Suppressor macrophage treated with lipopolysaccharide for 1 hour (primary cell): ENCODE measurements at places on chromosomes 12 and 14.

DNA sequence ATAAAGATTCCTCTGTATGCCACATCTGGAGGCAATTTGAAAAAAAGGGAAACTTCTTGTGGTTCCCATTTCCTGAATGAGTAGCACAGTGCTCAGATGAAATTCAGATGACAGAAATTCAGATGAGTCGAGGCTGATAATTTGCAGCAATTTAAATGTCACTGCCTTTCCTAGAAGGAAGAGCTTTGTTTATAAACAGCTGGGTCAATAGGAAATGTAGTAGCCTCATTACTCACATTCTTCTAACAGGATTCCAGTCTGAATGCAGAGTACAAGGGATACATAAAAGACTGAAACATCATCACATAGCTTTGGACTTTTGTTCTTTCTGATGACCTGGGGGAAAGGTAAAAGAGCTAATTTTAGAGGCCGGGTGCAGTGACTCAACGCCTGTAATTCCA lies 11.3 kb upstream of the DACT1 start:
- DNase-seq: peak; percentile 28

GRCh38 chr12:6765048-6765633 lies 1.0 kb upstream of the PTMS start:
- no peak for DNase-seq

DNA sequence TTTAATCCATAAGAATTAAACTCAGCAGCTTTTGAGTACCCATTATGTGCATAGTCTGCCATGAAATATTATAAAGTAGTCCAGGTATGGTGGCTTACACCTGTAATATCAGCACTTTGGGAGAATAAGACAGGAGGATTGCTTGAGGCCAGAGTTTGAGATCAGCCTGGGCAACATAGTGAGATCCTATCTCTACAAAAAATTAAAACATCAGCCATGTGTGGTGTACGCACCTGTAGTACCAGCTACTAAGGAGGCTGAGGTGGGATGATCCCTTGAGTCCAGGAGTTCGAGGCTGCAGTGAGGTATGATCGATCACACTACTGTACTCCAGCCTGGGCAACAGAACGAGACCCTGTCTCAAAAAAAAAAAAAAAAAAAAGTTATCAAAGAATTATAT lies 15.3 kb downstream of the MARK3 start:
- no peak for DNase-seq

DNA sequence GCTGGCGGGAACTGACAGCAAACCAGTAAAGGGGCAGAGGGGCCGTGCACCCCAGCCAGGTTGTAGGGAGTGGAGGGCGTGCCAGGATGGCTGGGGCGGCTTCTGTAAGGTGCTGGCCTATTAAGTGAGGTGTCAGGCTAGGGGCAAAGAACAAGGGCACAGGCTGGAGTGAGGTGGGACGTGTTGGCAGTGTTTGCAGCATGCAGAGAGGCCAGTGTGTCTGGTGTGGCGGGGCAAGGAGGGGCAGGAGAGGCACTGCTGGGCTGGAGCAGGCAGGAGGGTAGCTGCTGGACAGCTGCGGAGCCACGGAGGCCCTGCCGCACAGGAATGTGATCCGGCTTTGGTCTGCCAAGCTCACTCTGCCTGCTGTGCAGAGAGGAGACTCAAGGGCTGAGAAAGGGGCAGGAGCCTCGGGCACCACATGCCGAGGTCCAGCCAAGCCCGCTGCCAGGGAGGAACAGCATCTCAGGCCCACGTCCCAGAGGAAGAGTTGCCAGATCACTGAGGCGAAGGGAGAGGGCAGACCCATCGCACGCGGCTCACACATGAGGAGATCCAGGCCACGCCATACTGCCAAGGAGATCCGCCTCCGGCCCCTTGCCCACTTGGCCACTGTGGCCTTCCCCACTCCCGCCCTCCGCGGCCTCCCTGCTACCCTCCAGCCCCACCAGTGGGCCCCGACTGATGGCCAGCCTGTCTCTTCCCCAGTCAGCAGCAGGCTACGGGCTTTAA lies 46.8 kb downstream of the AMN start:
- DNase-seq: no peak

DNA sequence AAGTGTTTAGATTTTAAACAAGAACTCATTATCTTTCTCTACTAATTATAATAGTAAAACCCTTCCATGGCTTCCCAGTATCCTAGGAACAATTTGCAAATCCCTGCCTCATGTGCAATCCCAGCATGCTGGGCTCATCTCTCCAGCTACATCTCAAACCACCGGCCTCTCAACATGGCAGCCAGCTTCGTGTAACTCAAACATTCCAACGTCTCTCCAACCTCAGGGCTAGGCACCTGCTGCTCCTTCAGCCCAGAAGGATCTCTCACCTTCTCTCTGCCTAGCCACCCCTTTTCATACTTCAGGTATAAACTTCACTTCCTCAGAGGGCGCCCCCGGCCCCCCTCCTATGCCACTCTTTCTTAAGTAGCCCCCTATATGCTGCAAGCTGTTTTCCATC lies 7.2 kb downstream of the SART3 start:
- no peak for DNase-seq

- no peak for DNase-seq
Measured at GRCh38 chr12:109881752-109882151, 1.4 kb upstream of the GLTP start.

GRCh38 chr12:56188131-56188777 lies 1.0 kb downstream of the SMARCC2 start:
- DNase-seq: no peak

DNA sequence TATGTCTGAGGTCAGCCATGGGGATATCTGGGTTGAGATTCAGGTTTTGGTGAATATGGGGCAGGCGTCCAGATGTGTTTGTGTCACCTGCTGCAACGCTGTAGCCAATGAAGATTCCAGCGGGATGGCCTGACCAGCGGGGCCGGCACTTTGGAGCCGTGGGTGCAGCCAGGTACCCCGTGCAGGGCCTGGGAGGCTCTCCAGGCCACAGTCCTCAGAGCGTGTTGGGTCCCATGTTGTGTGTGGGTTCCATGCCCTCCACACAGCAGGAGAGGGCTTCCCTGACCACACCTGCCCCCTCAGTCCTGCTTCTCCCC lies 2.8 kb upstream of the TEX22 start:
- DNase-seq: no peak

GRCh38 chr12:68510397-68510796 lies 100.3 kb upstream of the RAP1B start:
- no peak for DNase-seq

DNA sequence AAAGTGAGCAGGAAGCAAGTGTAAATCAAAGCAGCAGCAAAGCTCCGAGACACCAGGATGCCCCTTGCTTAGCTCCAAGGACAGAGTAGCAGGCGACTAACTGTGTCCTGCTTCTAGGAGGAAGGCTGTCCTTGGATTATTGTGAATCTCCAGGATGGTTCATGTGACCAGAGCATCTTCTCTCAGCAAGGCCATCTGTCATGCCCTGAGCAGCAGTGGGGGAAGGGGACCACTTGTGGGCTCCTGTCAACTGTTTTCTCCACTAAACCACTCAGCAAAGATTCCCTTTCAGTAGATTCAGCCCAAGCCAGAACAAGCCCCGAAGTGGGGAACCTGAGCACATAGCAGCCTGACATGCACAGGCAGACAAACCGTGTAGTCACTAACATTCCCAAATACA lies 19.4 kb downstream of the MAP3K9 start:
- no peak for DNase-seq

DNA sequence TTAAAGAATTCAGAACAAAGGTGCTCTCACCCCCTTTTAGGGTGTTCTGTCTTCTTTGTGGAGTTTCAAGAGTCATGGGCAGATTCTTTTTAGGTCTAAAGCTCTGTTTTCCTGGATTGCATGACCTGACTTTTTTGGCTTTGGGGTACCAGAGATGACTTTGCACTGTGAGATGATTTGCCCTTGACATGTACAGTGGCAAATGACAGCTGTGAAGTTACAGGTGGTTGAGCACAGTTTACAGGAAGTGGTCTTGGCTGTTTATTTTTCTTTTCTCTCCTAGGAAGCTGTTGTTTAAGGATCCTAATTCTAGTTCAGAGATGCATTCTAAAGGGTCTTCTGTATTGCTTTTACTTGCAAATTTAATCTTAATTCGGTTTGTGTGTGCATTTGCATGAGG lies 83.8 kb upstream of the METAP2 start:
- DNase-seq: no peak

GRCh38 chr14:28751467-28752058 lies 15.0 kb upstream of the FOXG1 start:
- peak; percentile 27 for DNase-seq

- DNase-seq: no peak
Measured at GRCh38 chr12:110531741-110532333, 29.7 kb downstream of the RAD9B start.

- DNase-seq: no peak
Measured at GRCh38 chr12:109464642-109465351, 12.3 kb downstream of the KCTD10 start.

GRCh38 chr14:60641742-60642269 lies 7.5 kb downstream of the SIX1 start:
- DNase-seq: no peak

DNA sequence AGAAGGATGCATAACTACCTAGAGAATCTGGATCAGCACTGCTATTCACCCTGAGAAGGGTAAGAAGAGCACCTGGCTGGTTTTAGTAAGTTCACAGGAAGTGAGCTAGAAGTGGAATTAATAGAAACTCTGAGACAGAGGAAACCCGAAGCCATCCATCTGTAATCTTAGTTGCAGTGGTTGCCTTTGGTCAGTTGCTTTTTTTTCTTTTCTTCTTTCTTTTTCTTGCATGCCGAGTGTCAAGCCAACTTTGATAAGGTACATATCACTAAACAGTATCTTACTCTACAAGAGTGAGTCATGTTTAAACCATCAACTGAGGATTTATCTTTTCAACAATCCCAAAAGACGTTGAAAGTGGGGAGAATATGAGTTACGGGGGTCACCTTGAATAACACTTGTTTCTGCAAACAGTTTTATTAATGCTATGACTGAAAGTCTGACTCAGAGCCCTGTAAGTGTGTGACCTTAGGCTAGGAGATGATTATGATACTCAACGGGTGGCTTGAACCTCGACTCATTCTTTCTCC lies 26.7 kb downstream of the C12orf75 start:
- no peak for DNase-seq

- DNase-seq: no peak
Measured at GRCh38 chr12:94717108-94717507, 66.8 kb upstream of the TMCC3 start.

GRCh38 chr12:124992874-124993625 lies 395 bp upstream of the BRI3BP start:
- DNase-seq: peak; percentile 54

- DNase-seq: no peak
Measured at GRCh38 chr12:4272424-4273272, 914 bp upstream of the CCND2 start.

DNA sequence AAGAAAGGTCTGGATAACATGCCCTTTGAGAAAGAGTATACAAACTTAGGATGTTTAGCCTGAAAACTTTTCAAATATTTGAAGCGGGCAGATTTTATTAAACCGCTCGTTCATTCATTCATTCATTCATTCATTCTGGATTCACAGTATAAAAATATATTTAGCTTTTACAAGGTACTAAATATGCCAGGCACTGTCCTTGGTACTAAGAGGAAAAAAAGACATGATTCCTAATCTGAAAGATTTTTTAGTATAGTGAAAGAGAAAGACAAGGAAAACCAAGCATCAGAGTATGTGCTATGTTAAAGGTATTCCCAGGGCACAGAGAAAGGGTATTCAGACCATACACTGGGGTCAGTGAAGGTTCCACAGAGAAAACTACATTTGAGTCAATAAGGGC lies 299.7 kb downstream of the BCAT1 start:
- DNase-seq: no peak

GRCh38 chr14:103782376-103782775 lies 65.0 kb downstream of the PPP1R13B start:
- no peak for DNase-seq

- no peak for DNase-seq
Measured at GRCh38 chr12:105573574-105573973, 243.1 kb downstream of the C12orf75 start.

GRCh38 chr12:53953831-53954693 lies 641 bp upstream of the HOXC12 start:
- no peak for DNase-seq

GRCh38 chr14:102882226-102882906 lies 40.1 kb upstream of the AMN start:
- no peak for DNase-seq

- no peak for DNase-seq
Measured at GRCh38 chr12:84785951-84786350, 126.6 kb downstream of the SLC6A15 start.

DNA sequence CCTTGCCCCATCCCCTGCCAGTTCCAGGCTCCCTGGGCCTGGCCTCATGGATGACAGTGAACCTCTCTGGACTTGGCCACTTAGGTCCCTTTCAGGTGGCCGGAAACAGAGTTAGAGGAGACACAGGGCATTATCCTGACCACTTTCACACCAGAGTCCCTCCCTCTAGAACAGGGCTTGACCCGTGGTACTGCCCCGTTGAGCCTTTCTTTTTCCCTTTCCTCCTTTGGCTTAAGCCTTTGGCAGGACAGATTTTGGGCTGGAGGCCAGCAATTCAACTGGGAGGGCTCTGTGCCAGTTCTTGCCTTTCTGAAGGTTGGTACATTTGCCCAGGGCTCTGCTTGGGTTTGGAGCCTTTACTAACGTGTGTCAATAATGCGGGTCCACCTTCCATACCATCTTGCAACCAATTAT lies 22.8 kb downstream of the TPCN1 start:
- DNase-seq: no peak

GRCh38 chr14:35471803-35472202 lies 62.2 kb upstream of the INSM2 start:
- no peak for DNase-seq

GRCh38 chr12:93976024-93976423 lies 172.4 kb upstream of the PLXNC1 start:
- no peak for DNase-seq

DNA sequence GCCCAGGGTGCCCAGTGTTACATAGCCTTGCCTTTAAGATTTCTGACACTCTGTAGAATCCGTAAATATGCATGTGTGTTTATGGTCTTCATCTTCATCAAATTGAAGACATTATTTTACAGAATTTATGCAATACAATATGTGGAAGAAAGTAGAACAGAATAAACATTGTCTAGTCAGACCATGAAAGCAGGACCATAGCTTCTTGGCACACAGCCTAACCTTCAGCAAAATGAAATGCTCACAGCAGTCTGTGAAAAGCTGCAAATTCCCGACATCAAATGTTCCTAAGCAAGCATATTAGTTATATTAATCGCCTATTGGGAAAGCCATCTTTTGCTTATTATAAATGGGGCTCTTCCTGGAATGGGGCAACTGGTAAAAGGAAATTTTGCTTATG lies 111.3 kb upstream of the GARIN2 start:
- DNase-seq: no peak
